Cerebellum (tissue), 4 donors: ENCODE measurements at places on chromosomes 1 and 21. TPM values are rescaled to one million over a fixed set of nuclear protein-coding genes. Genes with fewer than 3 reads are reported as not detected.

CRYBG2 gene
- total RNA-seq = 1.7 TPM

KLHDC8A gene
- total RNA-seq = 28.9 TPM

TRIM46 gene
- 16.7 TPM for total RNA-seq

GRCh38 chr1:200405264-200405663 is 4.6 kb downstream of the ZNF281 start:
- DNase-seq = no peak

- no peak for DNase-seq
These were observed 23.0 kb upstream of the POU2F1 start for GRCh38 chr1:167197692-167198091.

DNA sequence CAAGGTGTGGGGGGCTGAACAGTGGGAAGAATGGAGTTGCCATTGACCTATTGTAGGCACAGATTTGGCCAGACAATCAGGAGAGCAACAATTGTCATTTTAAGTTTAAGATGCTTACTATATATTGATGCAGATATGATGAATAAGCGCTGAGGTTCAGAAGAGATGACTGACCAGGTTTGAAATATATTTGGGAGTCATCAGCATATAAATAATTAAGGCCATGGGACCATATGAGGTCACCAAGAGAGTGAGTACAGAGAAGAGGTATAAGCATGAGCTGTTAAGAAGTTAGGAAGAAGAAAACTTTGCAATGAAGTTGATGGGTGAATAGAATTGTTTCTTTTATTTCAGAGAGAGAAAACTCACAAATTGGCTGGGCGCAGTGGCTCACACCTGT is 4.5 kb upstream of the GADD45A start:
- DNase-seq = no peak

- DNase-seq = no peak
These were observed 12.8 kb upstream of the CLSTN1 start for GRCh38 chr1:9836632-9836960.

DNA sequence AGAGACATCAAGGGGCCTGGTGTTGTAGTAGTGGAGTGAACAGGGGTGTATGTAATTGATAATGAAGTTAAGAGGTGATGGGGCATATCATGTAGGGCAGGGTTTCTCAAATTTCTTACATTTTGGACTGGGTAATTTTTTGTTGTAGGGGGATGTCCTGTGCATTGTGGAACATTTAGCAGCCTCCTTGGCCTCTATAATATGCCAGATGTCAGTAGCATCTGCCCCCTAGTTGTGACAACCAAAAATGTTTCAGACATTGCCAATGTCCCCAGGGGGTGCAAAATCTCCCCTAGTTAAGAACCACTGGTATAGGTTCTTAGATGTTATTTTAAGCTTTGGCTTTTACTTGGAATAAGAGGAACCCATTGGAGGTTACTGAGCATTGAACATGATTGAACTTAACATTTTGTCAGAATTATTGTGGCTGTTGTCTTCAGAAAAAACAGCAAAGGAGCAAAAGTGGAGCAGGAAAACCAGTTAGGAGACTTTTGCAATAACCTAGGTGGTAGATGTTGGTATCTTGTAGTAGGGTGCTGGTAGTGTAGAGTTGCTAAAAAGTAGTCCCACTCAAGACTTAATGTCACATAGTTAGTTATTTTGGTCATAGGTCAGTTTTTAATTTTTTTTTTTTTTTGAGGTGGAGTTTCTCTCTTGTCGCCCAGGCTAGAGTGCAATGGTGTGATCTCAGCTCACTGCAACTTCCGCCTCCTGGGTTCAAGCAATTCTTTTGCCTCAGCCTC is 6.2 kb downstream of the ZNF326 start:
- DNase-seq = no peak

- no peak for DNase-seq
These were observed 84.8 kb upstream of the BTG3 start for GRCh38 chr21:17697473-17697872.

DNA sequence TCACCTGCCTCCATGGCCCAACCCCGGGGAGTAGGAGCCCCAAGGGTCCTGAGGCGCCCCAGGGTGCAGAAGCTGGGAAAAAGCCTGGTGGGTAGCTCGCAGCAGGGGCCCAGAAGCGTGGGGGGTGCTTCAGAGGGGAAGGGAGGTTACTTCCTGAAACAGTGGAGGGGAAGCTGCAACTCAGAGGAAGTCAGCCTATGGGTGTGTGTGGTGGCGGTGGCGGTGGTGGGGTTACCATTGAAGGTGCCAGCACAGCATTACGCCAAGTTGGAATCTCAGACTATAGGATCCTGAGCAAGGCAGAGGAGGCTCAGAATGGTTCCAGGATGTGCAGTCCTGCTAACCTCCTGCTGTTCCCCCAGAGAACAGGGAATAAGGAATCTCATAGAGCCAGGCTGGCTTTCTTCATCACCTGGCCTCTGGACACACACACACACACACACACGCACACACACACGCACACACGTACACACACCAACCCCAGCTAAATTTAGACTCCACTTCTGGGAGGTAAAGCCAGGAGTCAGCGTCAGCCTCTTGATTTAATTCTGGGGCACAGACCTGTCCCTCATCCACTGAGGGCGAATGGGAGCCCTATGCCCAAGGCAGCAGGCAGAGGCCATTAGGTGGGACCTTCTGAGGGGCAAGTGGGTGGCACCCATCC is 1.3 kb downstream of the DENND4B start:
- no peak for DNase-seq

DNA sequence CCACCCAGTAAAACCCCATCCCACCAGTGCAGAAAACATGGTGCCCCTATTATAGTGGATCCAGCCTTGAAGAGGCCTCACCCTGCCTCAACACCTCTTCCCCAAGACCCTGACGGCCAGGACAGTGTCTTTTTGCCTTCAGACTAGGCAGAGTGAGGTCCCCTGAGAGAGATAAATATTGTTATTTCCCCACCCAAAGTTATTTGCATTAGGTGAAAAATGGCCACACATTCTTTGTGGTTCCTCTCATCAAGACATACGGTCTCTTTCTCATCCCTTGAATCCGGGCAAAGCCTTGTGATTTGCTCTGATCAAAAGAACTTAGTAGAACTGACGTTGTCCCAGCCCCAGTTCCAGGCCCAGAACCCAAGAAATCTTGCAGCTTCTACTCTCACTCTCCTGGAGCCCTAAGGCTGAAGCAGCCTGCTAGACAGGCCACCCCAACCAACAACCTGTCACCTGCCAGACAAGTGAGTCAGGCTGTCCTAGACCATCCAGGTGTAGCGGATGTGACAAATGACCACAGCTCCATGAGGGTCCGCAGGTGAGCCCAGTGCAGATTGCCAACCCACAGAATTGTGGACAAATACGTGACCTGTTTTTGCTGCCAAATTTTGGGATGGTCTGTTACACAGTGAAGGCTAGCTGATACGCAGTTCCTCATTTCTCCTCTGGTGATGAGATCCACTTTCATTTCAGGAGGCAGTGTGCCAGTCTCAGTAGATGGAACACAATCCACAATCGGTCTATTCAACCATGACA is 8.1 kb upstream of the SSU72 start:
- DNase-seq = no peak

DNA sequence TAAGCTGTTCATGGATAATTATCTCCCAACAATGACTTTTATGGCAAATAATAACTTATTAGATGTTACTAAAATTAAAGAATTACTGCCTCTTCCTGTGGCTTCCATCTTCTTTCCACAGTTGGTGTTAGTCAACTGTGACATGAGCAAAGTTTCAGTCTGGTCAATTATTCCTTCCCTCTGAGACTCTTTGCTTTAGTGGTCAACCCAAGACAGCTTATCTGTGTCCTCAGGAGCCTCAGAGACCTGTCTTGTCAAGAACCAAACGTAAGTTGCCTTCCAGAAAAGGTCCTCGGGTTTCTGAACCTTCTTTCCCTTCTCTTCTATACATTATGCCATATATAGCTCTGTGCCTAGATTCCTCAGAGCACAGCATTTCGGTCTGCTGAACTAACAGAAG is 263.2 kb upstream of the ZP4 start:
- no peak for DNase-seq

- no peak for DNase-seq
These were observed 72.5 kb downstream of the KCNT2 start for GRCh38 chr1:196535727-196536126.
